ENCODE measurements at places on chromosomes 2 and 18.

DNA sequence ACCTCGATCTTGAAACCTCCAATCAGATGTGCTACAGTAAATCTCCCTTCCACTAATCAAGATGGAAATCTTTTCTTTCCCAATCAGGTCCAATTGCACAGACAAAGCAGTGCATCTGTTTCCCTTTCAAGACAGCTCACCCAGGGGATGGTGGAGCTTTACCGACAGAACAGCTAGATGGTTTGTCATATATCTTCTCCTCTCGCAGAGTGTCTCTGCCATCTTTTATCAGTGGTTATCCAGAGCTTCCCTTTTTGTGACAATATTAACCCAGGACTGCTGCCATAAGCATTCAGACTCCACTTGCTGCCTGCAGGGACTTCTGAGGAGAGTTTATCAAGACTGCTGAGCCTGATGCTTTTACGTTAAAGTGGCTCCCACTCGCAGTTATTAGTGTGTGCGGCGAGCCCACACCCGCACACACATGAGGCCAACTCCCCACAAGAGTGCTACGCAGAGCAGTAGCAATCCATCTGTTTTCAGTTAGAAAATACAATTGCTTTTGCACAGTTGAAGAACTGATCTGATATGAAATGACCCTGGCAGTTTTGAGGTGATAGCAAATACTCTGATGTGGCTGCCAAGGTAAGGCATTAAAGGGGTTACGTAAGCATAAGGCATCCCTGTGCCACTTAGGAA is 398.9 kb downstream of the NCKAP5 start:
- DNase-seq = no peak

DNA sequence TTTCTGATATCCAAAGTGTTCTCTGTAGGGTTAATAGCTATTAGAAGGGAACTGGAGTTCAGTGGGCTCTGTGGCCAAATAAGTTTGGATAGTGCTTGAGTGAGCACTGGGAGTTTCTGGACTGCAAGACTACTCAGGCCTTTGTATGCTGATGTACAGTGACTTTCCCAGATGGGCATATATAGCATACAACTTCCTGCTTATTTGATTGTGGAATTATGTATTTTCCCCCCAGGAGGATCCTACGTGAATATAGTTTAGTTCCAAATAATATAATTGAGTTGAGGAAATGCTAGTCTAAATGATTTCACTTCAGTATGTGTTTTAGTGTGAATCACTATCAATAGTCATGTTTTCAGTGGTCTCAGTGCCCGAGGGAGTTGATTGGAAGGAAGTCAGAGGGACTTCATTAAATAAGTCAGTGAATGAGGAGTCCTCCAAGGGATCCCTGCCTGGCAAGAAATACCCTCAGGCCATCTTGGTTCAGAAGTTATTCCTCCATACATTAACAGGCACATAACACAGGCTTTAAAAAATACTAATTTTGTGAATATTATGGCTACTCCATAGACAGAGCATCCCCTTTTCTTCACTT is 251.4 kb downstream of the PRKCE start:
- DNase-seq = no peak

- no peak for DNase-seq
These were observed 198.1 kb upstream of the RBBP8 start for GRCh38 chr18:22734791-22735627.

- DNase-seq = no peak
These were observed 463.8 kb downstream of the LPIN1 start for GRCh38 chr2:12210016-12210933.
